ENCODE measurements at places on chromosomes 6 and 20.
A peak's percentile ranks its signal among the peaks of the same experiment; 100 is the strongest.

- DNase-seq, result no peak
Measured at GRCh38 chr6:72111611-72112010, 225.3 kb downstream of the RIMS1 start.

DNA sequence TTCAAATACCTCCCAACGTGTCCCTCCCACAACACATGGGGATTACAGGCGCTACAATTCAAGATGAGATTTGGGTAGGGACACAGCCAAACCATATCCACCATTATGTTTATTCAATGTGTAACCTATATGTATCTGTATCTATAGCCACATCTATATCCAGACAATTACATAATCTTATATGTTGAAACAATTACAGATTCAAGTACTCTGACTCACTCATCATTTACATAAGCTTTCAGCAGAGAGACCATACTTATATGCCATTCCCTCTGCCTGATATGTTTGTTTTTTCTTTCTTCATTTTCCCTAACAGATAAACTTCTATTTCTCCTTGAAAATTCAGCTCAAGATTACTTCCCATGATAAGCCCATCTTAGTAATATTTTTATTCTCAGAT, 163.6 kb downstream of the LAMA2 start:
- no peak for DNase-seq

GRCh38 chr6:30915591-30915946, 1.5 kb downstream of the VARS2 start:
- DNase-seq, result no peak

- DNase-seq, result no peak
Measured at GRCh38 chr6:24936641-24937317, 1.0 kb upstream of the RIPOR2 start.

DNA sequence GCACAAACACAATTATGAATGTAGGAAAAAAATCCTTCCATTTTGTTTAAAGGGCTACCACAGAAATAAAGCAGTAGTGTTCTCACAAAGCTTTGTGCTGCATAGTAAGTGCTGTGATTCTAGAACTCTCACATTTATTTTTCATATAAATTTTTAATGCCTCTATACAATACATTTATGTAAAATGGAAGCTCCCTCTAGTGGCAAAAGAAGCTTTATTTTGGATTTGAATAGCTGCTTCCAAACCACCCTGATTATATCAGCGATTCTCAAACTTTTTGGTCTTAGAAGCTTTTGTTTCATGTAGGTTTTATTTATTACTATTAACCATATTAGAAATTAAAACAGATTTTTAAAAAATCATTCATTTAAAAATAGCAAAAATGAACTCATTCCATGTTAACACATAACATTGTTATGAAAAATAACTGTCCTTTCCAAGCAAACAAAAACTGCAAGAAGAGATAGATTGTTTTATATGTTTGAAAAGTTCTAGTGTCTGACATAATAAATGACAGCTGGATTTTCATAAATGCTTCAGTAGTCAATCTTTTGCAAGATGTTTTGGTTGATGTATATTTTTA, 38.4 kb downstream of the HS3ST5 start:
- no peak for DNase-seq

- DNase-seq, result no peak
Measured at GRCh38 chr20:48772183-48772976, 55.4 kb downstream of the PREX1 start.

- no peak for DNase-seq
Measured at GRCh38 chr6:127458817-127459216, 372 bp downstream of the KIAA0408 start.

DNA sequence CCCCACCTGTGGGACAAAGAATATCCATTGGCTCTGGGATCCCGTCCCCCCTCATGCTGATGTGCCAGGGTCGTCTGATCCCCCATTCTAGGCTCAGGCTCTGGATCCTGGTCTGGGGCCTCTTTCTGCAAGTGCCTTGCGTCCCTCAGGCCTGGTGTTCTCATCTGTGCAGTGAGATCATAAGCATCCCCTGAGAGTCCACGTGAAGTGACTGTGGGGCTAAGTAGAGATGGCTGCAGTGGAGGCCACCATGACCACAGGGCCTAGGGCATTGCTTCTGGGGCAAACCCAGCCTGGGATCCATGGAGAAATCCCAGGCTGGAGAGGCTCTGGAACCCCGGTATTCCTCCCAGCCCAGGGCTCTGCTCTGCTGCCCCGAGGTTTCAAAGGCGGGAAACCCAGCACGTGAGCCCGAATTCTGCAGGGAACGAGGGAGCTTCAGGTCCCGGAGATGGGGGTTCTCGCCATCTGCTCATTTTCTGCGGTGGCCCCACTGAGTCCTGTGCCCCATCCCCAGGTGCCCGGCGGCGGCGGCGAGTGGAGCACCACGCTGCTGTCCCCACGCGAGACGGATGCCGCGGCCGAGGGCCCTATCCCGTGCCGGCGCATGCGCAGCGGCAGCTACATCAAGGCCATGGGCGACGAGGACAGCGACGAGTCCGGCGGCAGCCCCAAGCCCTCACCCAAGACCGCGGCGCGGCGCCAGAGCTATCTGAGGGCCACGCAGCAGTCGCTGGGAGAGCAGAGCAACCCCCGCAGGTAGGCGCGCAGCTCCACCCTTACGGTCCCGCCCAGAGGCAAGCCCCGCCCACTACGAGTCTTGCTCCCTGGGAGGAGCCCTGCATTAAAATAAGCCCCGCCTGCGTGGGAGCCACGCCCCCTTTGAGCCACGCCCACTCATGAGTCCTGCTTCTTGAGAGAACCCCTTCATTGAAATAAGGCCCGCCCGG, 105.5 kb upstream of the MYL9 start:
- DNase-seq, result peak; percentile 69
